ENCODE measurements at places on chromosomes 4 and X.

- no peak for DNase-seq
These were observed 15.9 kb downstream of the TMEM192 start for GRCh38 chr4:165096776-165097175.

DNA sequence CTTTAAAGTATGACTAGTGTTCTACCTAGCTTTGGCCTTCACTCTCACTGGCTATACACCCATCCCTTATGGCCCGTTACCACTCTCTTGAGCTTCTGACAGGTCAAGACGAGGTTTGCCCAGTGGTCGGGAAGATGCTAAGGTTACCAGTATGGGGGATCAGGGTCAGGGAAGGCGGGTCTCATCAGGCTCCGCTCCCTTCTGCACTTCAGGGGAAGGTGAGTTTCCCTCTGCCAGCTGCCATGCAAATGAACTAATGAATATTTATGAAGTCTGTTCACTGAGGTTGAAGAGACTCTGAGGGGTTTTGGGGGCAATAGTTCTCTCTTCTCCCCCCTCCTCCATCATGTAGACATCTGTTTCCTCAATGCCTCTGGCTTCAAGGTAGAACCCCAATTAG is 6.6 kb downstream of the EFNB1 start:
- no peak for DNase-seq

GRCh38 chr4:139933541-139933940 is 220.4 kb downstream of the MAML3 start:
- no peak for DNase-seq

DNA sequence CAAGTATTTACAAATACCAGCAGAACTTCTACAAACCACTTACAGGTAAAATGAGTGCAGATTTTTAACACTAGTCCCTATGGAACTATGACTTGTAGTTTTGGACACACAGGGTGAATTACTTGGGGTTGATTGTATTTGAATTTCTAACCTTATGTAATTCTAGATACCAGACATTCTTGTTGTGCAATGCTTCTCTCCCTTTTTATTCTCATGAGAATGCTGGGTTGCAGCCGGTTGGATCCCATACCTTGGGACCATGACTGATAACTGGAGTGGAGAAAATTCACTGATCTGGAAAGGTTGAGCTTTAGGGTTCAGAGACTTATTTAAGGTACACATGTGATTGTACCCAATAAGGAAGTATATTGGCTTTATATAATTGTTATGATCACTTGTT is 8.8 kb downstream of the TET2 start:
- DNase-seq, result no peak

GRCh38 chr4:1770791-1771231 is 22.3 kb upstream of the FGFR3 start:
- no peak for DNase-seq

DNA sequence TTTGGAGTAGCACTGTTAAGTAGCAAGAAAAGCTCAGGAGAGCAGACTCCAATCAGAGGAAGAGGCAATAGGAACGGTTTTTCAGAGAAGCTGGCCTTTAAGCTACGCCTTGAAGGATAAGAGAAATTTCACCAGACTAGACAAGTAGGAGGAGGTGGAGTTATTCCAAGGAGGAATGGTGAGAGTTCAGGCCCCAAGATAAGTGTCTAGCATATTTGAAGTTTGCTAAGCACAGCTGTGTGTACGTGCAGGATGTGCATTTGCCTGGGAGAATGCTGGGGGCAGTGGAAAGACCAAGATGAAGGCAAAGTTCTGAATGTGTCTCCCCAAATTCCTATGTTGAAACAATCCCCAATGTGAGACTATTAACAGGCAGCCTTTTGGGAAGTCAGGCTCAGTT is 91.6 kb downstream of the SOWAHB start:
- DNase-seq, result no peak

- no peak for DNase-seq
These were observed 2504.3 kb downstream of the ARAP2 start for GRCh38 chr4:33739884-33740632.

DNA sequence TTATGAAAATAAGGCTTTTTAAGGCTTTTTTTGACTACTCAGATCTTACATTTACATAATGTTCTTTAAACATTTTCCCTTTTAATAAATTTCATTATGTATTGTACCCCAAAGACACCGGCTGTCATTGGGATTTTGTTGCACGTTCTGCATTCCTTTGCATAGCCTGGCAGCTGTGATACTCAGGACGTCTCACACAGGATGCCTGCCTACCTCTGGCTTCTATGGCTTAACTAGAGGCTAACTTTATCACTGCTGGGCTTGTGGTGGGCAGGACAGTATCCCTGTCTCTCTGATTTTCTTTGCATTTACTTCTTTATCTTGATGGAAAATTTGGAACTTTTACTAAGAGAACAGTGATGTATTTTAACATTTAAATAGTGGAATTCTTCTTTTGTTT is 147.8 kb downstream of the BMPR1B start:
- no peak for DNase-seq

DNA sequence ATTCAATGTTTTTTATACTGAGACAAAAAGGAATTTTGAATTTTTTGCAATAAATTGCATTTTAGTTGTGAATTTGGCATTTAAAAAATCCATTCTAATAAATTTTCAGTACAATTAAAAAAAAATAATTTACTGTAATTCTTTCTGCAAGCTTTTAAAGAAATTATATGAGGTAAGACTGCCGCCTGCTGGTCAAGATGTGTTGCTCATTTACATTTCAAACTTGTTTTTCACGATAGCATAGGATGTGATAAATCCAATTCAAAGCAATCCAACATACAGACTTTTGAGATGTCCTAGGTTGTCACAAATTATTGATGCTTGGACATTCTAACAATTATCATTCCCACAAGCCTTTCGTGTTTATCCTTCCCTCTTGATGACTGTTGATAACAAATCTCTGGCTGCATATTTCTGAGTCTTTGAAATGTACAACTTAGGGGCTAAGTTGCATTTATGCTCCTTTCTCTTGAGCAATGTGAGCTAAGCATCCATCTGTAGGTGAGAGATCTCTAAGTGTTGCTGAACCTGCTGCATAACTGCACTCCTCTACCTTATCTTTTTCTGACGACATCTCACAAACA is 21.7 kb upstream of the MFAP3L start:
- no peak for DNase-seq

DNA sequence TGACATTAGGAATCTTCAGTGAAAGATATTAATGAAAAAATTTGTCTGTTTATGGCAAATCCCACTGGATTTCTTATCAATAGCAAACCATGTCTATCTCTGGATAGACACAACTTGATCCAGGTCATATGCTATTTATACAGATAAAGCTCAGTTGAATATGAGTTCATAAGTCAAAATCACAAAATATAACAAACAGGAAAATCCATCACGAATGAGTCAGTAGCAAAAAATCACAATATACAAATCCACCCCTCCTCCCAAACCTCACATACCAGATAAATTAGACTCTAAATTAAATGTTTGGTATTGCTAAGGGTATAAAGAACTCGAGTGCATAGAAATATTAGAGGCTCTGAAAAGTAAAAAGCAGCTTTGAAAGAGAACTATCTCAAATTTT is 420.5 kb downstream of the TLL1 start:
- DNase-seq, result no peak

- DNase-seq, result no peak
These were observed 1.1 kb upstream of the HELT start for GRCh38 chr4:185016946-185017758.

DNA sequence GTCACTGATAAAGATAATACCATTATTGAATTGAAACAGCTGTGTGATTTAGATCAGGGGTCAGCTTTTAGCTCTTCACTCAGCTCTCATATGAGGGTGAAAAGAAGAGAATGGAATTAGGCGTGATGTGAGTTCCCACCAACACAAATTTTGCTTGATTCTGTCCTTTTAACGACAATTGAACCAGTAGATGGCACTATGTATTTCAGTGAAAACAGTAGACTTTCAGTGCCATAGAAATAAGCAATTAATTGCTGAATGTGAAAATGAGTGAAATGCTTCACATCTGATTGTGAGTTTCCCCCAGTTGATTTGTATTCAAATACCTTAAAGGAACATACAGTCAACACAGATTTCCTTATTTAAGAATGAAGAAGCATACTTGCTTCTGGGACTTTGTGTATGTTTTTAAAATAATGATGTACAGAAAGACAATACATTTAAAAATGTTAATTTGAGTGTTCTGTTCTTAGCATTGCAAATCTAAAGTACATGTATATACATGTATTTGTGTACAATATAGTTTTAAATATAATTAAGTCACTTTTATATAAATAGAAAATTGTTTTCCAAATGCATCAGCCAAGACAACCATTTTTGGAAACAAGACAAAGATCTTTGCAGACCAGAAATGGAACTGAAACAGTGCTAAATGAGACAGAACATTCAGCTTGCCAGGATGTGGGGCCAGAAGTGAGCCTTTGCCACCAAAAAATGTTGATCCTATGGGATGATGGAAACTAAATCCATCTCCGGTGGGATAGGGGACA is 178.8 kb downstream of the SNCA start:
- DNase-seq, result no peak

DNA sequence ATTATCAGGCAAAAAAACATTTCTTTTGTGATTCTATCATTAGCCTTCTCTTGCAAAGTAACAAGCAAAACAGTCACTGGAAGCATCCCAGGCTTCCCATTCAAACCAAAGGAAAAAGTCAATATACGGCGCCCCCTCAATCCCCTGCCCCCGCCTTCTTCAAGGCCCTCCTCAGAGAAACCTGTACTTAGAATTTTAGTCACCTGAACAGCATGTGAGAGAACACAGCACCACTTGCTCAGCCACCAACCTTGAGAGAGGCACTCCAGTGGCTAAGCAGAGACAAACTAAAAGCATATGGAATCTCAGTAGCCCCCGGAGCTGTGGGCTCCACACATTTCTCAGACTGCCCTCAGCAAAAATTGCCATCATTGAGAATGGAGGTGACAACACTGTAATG is 25.2 kb downstream of the LEF1 start:
- DNase-seq, result no peak

- DNase-seq, result no peak
These were observed 264.6 kb downstream of the IL1RAPL1 start for GRCh38 chrX:28851871-28852270.

GRCh38 chr4:137532869-137533236 is 559 bp upstream of the PCDH18 start:
- DNase-seq, result no peak

DNA sequence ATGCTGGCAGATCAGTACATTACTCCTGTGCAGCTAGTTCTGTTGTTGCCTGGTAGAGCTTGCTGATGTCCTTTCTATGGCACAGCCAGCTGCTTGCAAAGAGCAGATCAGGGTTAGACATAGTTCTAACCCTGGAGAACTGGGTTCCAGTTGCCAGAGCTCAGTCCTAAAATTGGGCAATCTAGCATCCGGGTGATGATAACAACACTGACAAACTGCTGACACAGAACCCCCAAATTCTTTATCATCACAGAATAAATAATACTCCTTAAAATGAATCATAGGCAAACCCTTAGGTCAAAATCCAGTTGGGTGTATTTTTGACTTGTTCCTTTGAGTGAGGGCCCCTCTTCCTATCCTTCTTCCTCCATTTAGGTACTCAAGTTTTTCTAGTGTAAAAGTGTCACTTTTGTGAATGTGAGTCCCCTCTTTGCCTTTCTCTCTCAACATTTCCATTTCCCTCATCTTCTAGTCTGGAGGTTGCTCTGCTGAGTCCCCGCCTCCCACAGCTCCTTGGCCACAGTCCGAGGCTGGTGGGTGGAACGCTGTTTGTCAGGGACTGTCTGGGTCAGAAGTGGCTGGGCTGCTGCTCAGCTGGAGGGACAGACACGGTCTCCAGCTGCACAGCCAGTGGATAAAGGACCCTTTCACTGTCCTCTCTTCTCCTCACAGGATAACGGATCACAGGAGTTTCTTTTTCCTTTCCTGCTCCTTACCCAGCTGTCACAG is 93.6 kb upstream of the RASGEF1B start:
- no peak for DNase-seq

- DNase-seq, result no peak
These were observed 10.3 kb downstream of the EGFL6 start for GRCh38 chrX:13579661-13580060.

- DNase-seq, result no peak
These were observed 9.8 kb downstream of the EREG start for GRCh38 chr4:74374561-74375327.

- DNase-seq, result no peak
These were observed 21.8 kb upstream of the AREG start for GRCh38 chr4:74423104-74423503.
